Central memory CD4-positive, alpha-beta T cell (primary cell): ENCODE measurements at places on chromosomes 6 and 20.

DNA sequence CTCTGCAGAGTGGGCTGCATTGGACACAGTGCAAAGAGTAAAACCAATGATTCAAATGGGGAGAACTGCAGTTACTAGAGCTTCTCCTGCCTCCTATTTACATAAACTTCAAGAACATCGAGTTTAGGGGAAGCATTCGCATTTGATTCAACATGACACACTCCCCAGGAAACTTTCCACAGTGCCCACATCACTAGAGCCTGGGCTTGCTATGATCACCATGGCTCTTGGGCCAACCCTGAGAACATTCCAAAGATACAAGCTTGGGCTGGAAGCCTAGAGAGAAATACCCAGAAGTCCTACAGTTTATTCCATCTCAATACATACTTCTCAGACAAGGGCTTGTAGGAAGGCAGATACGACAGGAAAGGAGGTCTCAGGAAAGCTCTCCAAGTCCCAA is 337.9 kb downstream of the CD83 start:
- no peak for DNase-seq

DNA sequence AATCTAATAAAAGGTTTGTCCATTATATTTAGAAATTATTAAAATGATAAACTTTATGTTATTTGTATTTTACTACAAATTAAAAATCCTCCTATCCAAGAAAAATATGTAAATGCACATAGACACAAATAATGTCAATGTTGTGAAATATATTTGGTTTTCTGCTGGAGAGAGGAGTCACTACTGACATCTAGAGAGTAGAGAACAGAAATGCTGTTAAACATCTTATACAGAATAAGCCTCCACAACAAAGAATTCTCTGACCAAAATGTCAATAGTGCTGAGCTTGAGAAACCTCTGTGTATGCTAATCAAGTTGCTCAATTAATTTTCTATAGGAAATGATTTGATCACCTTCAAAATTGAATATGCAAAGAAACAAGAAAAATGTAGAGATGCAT is 12.4 kb downstream of the HTR1B start:
- no peak for DNase-seq

DNA sequence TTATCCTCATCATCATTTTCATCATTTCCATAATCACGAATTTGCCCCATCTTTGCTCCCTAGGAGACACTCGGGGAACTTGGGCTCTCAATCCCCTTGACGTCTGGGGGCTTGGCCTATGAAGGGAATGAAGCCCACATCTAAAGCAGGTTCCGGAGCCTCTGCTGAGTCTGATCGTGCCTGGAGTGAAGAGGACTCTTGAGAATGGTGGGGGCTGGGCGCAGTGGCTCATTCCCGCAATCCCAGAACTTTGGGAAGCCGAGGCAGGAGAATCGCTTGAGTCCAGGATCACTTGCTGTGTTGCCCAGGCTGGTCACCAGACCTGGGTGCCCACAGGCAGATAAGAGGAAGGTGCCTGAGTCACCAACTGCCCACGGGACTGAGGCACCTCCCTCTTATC is 114.5 kb downstream of the SYCP2 start:
- no peak for DNase-seq

DNA sequence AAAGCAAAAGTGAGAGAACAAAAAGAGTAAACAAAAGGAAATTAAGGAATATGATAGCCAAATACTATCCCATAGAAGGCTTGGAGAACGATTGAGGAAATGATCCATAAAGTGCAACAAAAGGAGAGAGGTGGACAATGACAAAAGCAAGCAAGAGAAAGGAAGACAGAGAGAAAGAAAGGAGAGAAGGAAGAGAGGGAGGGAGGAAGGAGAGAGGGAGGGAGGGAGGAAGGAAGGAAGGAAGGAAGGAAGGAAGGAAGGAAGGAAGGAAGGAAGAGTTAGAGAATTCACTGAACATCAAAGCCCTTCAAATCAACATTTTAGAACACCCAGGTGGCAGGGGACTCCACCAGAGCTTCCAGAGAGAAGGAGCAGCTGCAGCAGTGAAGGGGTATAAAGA is 185.0 kb downstream of the SYNDIG1 start:
- no peak for DNase-seq

DNA sequence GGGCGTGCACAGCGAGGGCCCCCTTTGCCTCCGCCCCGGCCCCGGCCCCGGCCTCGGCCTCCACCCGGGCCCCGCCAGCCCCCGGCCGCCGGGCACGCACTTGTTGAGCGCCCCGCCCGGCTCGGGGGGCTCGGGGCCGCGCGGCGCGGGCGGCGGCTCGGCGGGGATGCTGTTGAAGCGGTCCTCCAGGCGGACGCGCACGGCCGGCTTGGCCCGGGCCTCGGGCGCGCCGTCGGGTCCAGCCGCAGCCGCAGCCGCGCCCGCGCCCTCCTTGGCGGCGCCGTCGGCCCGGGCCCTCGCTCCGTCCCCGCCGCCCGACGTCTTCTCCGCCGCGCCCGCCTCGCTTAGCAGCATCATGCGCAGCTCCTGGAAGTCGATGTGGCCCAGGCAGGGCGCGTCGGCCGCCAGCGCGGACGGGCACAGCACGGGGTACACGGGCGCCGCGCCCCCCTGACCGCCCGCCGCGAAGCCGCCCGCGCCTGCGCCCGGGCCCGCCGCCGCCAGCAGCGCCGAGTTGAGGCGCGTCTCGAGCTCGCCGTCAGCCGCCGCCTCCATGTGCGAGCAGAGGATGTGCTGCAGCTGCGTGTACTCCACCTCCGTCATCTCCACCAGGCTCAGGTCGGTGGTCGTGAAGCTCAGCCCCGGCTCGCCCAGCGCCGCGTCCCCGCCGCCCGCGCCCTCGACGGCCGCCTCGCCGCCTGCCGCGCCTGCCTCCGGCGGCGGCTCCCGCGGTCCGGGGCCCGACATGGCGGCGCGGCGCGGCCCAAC is 514 bp downstream of the TCFL5 start:
- peak; percentile 56 for DNase-seq

DNA sequence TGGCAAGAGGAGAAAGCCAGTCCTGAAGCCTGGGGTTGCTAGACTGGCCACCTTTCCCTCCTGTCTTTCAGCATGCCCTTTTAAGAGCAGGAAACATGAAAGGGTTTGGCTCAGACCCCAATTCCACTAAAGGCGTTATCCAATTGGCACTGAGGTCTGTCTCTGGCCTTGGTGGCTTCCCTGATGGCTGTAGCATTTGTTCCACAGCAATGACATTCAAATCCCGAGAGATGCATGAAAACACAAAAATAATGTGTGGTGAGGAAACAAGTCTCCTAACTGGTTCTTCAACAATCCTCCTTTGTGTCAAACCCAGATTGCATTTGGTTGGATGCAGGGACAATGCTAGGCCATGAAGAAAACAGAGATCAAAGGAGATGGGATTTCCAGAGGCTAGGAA is 56.5 kb upstream of the ADTRP start:
- no peak for DNase-seq

DNA sequence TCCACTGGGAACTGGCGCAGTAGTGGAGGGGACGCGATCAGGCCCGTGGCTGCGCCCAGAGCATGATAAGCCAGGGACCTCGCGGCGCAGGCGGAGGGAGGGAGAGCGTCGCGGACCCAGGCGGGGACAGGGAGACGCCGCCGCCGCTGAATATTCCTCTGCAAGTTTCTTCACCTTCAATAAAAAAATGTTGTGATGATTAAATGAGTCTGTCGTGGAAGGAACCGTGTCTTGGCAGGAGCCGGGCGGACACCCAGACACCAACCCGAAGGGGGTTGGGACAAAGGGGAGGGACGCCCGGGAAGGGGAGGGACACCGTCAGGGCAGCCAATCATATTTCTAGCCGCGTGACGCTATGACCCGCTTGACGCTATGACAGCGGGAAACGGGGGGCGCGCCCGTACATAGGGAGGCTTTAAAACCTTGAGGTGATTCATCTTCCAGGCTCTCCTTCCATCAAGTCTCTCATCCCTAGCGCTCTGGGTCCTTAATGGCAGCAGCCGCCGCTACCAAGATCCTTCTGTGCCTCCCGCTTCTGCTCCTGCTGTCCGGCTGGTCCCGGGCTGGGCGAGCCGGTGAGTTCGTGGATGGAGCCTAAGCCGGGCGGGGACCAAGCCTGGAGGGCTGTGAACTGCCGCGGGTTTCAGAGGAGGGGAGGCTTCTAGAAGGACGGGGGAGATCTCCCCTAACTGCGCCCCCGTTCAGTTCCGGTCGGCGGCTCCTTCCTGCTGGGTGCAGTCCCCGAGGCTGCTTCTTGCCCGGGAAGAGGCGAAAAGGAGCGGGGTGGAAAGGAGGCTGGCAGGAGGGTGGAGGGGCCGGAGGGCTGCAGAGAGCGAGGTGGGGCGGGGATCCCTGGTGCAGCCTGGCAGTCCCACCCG is at the start of gene ULBP2:
ULBP2 (plus strand) TSS at position 432 of the 878 bp plus-strand sequence; CDS start at position 491, 59 bp downstream.
- DNase-seq: peak; percentile 90

GRCh38 chr6:158040051-158040803 is 58.6 kb downstream of the SYNJ2 start:
- no peak for DNase-seq

- no peak for DNase-seq
Measured at GRCh38 chr6:131568726-131569125, 4.3 kb upstream of the ARG1 start.

GRCh38 chr6:71678091-71678490 is 208.3 kb upstream of the RIMS1 start:
- no peak for DNase-seq

GRCh38 chr6:167129562-167129961 is 6.7 kb downstream of the CCR6 start:
- no peak for DNase-seq

DNA sequence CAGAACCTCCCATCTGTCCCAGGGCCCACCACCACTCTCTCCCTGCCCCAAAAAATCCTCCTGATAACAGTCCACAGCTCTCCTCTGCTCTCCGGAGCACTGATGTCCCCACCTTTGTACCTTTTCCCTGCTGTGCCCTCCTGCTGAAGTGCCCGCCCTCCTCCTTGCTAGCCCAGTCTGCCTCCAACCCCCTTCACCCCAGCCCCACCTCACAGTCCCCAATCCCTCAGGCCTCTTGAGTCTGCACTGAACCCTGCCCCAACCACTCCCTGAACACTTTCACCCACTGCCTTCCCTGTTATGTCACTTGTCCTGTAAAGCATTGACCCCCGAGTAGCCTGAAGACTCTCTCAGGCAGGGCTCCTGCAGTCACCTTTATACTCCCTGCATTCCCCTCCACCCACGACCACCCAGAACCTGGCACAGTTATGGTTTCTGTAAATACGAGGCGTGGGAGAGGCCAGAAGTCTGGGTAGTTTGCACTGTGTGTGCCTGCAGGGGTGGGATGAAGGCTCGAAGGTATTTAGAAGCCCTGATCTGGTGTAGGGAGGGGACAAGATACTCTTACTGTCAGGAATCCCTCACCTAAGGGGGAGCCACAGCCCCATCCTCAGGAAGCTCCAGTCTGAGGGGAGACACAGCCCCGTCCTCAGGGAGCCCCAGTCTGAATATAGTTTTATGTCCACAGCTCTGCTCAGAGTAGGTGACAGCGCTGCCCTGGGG is 5.4 kb downstream of the GLP1R start:
- DNase-seq: no peak

- no peak for DNase-seq
Measured at GRCh38 chr6:47308552-47309290, 984 bp downstream of the TNFRSF21 start.

DNA sequence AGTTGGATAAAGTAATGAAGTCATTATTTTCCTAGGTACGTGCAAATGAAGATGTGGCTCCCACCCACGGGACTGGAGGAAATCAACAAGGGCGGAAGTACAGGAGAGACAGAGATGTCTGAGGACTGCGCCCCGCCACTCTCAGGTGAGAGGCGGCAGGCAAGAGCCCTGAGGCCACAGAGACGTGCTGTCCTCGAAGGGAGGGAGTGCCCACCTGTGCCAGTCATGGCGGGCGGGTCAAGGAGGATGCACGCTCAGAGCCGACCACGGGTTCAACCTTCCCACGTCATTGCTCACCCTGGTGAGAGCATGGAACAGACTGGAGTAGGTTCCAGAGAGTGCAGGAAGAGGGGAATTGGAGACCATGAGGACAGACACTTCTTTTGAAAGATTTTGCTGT is 12.7 kb downstream of the CST8 start:
- no peak for DNase-seq

- DNase-seq: no peak
Measured at GRCh38 chr6:35984701-35985100, 39.7 kb downstream of the SLC26A8 start.

GRCh38 chr6:30570740-30571074 is 535 bp upstream of the ABCF1 start:
- DNase-seq: no peak

DNA sequence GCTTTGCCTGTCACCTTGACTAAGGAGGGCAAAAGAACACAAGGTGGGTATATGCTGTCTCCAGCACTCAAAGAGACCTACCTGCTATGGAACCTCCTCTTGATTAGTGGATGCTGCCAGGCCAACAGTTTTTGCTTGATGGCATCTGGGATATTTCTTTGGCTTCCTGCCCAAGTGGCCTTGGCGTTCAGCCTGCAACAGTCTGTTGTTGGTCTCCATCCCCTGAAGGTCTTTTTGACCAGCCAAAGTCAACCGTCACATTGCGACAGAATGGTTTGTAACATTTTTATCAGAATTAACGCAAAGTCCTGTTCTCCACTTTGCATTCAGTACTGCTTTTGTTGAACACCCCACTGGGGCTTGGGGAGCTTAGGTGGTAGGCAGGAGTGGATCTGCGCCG is 37.1 kb downstream of the SERPINB1 start:
- no peak for DNase-seq

- no peak for DNase-seq
Measured at GRCh38 chr6:128725271-128726233, 157.4 kb upstream of the LAMA2 start.

DNA sequence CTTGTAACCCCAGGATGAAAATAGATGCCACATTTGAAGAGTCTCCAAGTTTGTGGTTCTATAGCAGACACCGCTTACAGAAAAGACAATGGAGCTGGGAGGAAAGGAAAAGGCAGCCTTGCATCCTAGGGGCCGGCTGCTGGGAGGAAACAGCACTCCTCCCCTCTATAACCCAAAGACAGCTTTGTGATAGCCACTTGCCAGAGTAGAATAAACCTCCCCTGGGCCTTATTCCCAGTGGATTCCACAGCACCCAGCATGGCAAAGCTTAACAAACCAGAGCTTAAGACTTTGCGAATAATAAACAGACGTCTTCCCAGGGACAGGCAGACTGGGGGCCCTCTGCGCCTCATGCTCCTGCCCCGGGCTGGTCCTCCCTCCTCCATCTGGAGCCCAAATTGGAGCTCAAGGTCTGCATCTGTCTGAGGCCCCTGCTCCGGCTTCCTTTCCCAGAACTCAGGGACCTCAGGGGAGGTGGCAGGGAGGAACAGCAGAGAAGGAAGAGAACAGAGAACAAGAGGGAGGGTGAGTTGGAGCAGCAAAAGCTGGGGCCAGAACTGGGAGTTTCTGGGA is 8.8 kb upstream of the TAF8 start:
- DNase-seq: no peak

GRCh38 chr20:46365487-46366220 is 40.8 kb downstream of the ELMO2 start:
- peak; percentile 52 for DNase-seq

DNA sequence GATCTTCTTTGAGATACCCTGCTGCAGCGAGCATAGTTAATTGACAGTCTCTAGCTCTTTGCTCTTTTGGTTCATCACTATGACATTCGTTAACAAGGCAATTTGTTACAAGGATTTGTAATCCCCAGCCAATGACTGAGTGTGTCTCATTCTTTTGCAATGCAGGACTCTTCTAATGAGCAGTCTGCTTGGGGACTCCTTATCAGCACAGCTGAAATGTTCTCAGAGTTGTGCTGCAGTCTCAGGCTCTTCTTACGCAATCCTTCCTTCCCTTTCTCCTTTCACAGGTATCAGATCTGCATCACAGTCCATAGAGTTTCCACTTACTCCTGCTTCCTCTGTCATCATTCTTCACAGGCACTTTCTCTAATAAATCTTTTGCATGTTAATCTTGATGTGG is 161.2 kb upstream of the OGFRL1 start:
- DNase-seq: no peak

- no peak for DNase-seq
Measured at GRCh38 chr6:170212956-170213636, 77.8 kb downstream of the DLL1 start.
